ENCODE measurements at places on chromosomes 4 and X. TPM values are rescaled to one million over a fixed set of nuclear protein-coding genes. Genes with fewer than 3 reads are reported as not detected.

GPR143 gene
- total RNA-seq, result not detected

HCFC1 gene
- total RNA-seq, result 16.4 TPM

RAPGEF2 gene
- 25.7 TPM for total RNA-seq

FMR1 gene
- 49.6 TPM for total RNA-seq

MAGEA9B gene
- total RNA-seq, result not detected

CSAG1 gene
- not detected for total RNA-seq

FMR1NB gene
- total RNA-seq, result not detected

DNA sequence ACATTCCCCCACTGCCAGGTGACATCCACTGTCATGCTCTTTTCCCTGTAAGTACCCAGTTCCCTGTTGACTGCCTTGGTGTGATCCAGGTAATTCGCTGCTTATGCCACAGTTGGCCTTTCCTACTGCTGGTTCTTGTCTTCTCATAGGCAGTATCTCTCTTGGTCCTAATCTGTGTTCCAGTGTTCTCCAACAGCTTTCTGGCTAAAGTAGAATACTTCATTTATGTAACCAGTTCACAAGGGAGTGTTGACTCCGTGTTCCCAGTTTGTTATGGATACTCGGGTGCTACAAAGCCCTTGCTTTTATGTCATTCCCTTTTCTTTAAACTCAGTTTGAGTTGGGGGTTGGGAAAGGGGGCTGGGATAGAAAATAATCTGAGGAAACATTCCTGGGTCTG is 98.4 kb downstream of the RS1 start:
- no peak for DNase-seq

DNA sequence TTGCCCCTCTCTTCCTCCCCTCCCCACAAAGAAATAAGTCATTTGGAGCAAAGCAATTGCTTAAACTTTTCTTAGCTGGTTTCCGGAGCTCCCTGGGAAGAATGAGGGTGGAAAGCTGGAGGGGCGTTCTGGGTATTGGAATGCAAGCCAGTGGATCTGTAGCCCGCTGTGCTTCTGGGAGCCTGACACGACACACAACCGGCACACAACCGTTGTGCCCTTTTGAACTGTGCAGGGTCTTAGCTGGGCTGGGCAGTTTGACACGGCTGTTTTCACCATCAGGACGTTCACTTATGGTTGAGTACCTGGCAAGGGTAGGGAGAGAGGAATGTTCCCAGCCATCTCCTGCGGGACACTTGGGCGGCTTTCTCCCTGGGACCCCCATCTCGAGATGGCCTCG is 38.3 kb downstream of the SHROOM2 start:
- DNase-seq, result no peak

- no peak for DNase-seq
Observed at GRCh38 chrX:40953369-40953768, 131.9 kb upstream of the USP9X start.

DNA sequence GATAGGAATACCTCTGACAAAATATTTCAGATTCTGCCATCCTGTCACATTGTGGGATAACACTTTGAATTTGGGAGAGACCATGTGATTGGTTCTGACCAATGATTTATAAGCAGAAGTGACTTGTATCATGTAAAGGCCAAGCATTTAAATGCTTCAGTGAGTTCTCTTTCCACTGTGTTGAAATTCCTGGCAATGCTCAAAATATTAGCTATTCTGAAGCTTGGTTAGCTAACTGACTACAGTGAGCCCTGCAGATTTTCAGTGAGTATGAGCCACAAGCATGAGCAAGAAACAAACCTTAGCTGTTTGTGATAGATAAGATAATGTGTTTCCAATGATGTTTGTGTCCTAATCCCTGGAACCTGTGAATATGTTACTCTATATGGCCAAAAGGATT is 562.8 kb upstream of the AADAT start:
- DNase-seq, result peak; percentile 59

DNA sequence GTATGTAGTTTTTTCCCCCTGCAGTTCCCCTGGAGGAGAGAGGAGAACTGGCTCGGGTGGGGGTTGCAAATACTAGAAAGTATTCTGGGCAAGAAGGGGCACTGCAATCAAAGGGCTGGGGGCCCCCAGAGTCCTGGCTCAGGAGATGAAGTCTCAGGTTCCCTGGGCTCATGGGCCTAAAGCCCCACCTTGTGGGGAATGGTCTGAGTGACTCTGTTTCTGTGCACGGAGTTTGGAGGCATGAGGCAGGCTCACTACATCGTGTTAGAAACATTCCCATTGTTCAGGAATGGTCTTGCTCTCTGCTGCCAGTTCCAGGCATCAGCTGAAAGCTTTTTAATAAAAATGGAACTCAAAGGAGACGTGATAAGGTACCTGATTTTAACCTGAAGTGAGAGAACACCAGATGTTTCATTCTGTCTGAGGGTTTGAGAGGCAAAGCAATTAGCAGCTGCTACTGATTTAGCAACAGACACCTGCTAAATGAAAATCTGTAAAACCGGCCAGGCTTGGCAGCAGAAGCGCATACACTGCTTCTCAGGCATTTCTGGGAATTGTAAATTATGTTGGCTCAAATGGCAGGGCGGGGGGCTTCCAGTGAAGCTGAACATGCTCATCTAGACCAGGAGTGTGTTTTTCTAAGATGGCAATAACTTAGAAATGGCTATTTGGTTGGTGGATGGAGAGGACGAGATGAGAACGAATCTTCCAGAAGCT is 122.7 kb downstream of the TMEM164 start:
- peak; percentile 19 for DNase-seq

- DNase-seq, result no peak
Observed at GRCh38 chrX:9180623-9181022, 146.7 kb upstream of the FAM9B start.

GRCh38 chrX:133579631-133580030 is 164.3 kb upstream of the GPC4 start:
- no peak for DNase-seq

DNA sequence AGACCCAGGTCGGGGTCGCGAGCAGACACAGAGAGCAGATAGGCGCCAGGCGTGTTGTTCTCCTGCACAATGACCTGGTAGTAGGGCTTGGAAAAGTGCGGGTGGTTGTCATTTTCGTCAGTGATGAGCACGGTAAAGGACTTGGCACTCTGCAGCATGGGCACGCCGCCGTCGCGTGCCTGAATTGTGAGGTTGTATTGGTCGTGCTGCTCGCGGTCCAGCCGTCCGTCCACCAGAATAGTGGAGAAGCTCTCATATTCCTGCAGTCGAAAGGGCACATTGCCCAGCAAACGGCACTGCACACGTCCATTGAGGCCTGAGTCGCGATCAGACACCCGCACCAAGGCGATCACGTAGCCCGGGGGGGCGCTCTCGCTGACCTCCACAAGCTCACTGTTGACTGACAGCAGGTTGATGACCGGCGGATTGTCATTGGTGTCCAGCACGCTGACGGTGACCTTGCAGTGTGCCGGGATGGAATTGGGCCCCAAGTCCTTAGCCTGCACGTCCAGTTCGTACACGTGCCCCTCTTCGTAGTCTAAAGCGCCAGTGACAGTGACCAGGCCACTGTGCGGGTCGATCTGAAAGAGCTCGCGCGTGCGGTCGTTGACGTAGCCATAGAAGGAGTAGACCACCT is 2.8 kb downstream of the PCDH19 start:
- no peak for DNase-seq

- DNase-seq, result no peak
Observed at GRCh38 chrX:107861056-107861455, 35.4 kb downstream of the MID2 start.

GRCh38 chr4:98338761-98339438 is 77.7 kb downstream of the RAP1GDS1 start:
- DNase-seq, result no peak

DNA sequence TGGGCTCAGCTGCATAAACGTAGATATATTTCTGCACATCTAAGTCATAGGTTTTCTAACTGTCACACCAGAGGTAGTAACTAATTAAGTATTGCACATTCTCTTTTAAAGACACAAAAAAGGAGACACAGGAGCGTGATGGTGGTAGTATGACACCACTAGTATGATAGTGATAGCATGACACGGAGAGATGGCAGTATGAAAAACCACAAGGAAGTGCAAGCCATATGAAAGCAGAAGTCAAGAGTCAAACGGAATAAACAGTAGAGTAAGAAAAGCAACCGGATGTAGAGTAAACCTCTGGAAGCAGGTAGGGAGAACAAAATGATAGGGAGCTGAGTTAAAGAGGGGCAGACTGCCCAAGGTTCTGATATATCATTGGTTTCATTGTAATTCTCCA is 382.2 kb upstream of the INTU start:
- no peak for DNase-seq

GRCh38 chr4:73743795-73744194 is 3.4 kb downstream of the CXCL8 start:
- no peak for DNase-seq

GRCh38 chr4:105710678-105711077 is 2.1 kb downstream of the GSTCD start:
- DNase-seq, result peak; percentile 20

GRCh38 chrX:70452143-70452733 is 7.6 kb downstream of the DLG3 start:
- DNase-seq, result peak; percentile 49

DNA sequence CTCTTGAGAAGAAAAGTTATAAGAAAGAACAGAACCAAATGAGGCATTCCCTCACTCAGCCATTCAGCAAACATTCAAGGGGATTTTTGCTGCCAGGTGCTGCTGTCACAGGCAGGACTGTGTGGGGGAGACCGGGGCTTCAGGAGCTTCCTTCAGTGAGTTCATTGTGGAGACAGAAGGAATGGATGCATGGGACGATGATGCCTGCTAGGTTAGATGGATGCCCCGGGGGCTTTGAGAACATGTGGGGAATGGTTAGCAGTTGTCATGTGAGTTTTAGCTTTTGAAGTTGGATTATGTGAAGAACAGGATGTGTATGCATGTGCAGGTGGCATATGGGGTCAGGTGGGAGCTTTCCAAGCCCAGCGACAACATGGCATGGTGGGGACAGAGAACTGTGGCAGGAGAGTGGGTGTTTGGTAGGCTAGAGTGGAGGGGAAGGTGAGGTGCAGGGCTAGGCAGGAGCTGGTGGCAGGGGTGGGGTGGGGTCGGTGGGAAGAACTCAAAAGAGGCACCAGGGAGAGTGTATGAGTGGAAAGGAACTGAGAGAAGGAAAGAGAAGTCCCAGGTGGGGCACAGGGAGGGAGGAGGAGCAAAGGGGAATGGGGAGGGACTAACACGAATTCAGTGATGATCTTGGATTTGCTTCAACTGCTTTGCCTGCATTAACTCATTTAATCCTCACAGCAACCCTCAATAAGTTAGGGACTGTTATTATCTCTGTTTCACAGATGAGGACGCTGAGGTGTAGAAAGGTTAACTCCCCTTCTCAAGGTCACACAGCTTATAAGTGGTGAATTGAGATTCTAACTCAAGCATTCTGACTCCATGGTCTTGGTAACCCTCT is 8.4 kb downstream of the DCUN1D4 start:
- DNase-seq, result no peak

DNA sequence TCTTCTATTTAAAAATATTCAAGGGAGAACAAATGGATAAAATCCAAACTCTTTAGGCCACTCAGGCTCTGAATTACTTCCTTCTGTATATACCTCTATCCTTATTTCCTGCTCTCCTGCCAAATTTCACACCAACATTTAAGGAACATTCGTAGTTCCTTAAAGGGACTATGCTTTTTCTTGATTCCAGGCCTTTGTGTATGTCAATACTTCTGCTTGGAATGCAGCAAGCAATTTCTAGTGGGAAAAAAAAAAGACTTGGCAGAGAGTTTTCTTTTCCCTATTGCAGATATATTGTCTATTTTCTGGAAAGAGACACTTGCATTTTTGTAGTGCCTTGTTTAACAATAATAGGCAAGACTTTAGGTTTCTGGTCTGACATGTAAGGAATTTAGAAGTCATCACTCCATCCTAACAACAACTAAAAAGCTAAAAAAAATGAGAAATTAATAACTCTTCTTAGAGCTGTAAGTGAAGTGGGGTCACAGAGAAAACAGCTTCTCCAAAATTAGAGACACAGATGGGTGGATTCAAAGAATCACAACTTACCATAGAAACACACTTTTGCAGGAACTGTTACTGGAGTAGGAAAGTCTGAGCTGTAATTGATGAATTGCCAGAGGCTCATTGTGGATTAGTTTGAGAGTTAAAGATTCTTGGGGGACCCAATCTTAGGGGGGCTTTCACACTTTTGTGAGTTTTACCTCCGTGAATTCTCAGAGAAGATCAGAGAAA is 2.1 kb upstream of the ADH5 start:
- DNase-seq, result peak; percentile 61

DNA sequence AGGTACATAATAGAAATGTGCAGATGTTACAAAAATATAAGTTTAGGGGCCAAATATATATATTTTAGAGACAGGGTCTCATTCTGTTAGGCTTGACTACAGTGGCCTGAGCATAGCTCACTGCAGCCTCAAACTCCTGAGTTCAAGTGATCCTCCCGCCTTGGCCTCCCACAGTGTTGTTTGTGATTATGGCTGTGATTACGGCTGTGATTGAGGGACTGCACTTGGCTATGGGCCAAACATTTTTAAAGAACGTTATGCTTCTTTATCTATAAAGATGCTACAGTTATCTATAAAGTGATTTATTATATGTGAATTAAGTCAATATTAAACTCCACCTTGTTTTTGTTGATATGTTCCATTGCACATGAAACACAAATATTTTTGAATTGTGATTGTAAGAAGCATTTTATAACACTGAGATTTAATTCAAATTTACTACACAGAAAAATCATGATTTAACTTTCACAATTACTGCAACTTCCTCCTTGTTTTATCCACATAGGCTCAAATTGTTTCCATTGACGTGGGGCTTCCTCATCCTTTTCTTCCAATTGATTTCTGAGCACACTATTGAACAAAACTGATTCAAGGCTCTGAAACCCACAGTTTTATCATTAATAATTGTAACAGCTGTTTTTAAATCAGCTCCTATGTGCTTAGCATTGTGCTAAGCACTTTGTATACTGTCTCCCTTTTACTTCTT is 68.4 kb upstream of the BMPR1B start:
- DNase-seq, result no peak

DNA sequence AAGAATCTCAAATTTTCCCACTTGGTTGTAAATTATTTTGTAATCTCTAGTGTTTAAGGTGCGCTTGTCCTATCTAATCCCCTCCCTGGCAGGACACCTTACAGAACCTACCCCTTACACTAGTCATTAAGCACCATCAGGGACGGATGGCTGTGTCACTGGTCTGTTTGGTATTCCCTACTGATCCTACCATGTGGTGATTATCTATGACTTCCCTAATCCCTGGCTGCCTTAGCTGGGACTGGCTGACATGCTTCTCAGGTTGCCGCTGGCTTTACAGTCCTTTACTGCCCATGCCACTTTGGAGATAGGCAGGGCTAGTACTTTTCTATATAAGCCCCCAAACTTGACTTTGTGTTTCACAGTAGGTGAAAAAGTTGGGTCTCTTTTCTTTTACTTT is 58.6 kb downstream of the ELOVL6 start:
- DNase-seq, result no peak

DNA sequence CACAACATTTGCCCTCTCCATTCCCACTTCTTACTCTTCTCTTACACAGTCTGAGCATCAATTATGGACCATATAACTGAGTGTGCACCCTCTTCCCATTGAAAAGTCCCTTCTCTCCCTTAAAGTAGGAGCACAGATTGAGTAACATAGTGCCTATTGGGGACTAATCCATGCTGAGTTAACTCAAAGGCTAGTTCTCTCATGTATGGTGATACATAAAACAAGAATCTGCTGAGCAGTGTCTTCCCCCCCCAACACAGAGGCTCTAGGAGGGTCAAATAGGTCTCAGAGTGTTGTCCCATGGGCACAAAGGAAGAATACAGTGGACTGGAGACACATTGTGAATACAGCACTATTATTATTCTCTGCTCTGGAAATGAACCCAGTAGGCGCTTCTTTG is 274.6 kb upstream of the BOD1L1 start:
- DNase-seq, result no peak

All from fibroblast of the aortic adventitia (primary cell).